ENCODE measurements at places on chromosomes 3 and 15.
A peak's percentile ranks its signal among the peaks of the same experiment; 100 is the strongest.

DNA sequence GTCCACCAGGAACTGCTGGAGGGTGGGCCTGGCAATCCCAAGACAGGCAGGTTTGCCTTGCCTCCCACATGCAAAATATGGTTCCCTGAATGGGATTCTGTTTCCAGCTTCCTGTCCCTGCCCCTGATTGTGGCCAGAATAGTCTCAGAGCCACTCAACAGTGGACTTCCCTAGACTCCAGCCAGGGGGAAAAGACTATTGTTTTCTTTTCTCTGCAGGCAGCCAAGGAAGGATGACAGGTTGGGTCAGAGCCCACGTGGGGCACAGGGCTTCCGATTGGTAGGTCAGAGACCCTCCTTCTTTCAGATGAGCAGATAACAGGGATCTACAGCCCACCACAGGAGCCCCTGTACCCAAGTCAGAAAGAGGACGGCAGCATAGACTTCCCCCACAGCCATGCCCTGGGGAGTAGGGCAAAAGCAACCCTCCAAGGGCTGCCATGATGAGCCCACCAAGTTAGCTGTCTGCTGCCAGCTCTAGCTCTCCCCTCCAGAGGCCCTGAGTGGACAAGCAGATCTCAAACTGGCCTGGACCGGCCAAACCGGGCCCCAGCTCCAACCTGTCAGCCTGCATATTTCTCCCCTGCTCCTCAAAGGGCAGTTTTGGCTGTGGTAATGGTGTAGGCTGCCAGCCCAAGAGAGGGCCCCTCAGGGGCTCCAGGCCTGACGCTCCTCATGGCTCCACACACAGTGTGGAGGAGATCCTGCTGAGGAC is 6.4 kb downstream of the TLR9 start:
- DNase-seq: no peak

GRCh38 chr3:71641674-71642073 is 58.1 kb upstream of the FOXP1 start:
- no peak for DNase-seq

GRCh38 chr3:101151286-101151913 is 158.2 kb upstream of the ABI3BP start:
- DNase-seq: no peak

- no peak for DNase-seq
These were observed 30.7 kb upstream of the RPS17 start for GRCh38 chr15:82570721-82571508.

DNA sequence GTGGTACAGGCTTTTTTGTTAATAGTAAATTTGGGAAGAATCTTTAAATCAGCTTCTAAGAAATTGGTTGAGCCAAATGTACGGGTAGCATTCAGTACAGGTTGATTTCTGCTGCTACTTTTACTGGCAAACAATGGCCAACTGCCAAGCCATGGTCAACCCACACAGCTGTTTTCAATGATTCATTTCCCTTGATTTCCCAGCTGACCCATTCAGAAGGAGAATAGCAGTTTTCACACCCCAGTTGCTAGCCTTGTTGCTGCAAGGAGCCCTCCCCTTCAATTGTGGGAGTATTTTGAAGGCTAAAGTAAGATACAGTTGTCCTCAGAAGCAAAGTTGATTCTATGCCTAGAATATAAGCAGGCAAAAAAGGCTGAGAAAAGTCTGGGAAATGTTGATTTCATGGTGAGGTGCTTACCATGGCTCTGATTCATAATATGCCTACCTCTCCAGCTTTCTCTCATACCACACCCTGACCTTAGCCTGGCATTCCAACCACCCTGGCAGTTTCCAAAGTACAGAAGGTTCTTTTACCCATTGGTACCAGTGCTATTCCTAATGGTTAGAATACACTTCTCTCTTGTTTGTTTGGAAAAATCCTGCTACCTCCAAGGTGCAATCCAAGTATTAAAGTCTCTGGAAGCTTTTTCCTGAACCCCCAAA is 320.3 kb upstream of the TGFBR2 start:
- DNase-seq: peak; percentile 69

- peak; percentile 75 for DNase-seq
These were observed 56.8 kb downstream of the GPR171 start for GRCh38 chr3:151146071-151146730.

DNA sequence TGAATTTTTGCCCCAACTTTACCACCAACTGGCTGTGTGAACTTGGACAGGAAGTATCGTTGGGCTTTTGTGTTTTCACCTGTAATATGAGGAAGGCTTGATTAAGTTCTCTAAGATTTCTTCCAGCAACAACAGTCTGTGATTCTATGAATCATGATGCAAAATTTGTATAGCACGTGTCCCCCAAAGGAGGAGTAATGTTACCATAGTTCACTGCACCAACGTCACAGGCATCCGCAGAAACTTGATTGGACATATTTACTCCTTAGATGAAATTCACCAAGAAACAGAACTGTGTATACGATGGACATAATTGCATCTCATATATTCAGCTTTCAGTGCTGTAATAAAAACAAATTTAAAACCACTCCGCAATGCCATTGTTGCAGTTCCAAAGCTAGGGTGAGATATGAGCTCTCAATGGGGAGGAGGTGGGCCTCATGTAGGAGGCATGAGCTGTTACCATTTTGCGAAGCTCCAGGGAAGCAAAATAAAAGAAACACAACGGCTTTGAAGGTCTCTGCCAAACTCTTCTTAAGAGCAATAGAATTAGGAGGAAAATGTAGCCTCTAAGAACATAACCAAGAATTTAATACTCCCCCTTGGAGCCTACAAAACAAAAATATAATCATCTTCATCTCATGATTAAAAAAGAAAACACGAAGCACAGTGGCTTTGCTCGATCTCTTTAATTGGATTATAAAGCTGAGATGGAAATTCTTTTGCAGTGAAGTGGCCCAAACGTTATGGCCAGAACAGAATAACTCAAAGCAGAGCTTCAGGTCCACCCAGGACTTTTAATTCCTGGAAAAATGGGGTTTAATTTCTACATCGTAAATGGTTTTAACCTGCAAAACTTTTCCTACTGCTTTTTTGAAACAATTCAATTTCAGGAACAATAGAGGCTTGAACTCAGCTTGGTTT is 80.7 kb downstream of the CHST2 start:
- no peak for DNase-seq

- no peak for DNase-seq
These were observed 25.9 kb upstream of the GOLGA8B start for GRCh38 chr15:34609102-34610057.

DNA sequence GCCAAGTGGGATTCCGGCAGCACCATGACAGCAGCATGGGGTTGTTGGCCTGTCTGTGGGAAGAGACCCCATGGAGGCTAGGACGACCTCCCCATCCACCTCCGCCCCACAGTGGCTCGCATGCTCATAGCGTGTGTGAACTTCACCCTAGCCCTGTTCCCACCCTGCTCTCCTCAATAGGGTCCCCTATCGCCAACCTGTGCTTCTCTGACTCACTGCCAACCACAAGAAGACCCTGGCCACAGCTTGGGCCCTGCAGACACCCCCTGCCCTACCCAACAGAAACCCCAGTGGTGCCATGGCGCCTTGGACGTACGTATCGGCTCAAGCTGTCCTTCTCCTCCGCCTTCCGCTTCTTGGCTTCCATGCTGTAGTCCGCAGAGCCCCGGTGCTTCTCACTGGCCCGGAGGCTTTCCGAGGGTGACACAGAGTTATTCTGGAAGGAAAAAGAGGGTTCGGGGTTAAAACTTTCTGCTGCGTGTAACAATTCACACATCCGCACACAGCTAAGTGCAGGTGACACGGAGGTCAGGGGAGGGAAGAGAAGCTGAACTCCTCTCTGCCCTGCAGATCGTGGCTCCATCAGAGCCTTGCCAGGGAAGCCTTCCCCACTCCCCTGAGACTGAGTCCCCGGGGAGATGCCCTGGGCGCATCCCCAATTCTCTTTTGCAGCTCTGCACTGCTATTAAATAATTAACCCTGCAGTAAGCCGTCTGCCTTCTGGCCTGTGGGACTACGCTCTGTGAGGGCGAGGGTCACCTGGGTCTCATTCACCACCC is 37.3 kb downstream of the TLE3 start:
- DNase-seq: no peak

DNA sequence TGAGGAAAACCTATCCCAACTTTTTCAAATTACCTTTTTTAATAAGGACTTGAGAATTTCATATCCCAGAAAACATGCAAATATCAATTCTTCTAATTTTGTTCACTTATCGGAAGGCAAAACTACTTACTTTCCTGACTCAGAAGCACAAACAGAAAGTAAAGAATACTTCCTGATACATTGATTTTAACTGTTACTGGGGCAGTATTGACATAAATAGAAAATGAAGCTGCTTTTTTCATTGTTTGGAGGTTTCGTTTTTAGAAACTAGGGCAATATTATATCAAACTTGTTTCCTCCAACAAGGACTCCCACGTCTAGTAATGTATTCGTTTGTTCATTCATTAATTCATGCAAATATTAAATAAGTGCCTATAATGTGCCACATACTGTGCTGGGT is 19.1 kb downstream of the PAQR9 start:
- DNase-seq: no peak

GRCh38 chr15:37253877-37254276 is 153.5 kb upstream of the MEIS2 start:
- DNase-seq: no peak

DNA sequence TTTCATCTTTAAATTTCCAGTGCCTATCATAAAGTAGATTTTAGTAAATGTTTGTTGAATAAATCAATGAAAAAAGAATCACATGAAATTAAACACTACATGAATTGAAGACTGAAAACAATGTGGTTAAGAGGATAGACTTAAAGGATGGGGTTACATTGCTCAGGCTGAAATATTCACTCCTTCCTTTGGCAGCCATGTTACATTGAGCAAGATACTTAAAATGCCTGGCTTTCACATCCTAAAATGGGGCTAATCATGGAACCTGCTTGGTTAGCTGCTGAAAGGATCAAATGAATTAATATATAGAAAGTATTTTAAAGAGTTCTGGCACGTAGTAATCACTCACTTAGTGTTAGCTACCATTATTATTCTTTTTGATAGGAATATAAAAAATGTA is 196.9 kb upstream of the SLC2A2 start:
- DNase-seq: no peak

GRCh38 chr15:75352186-75353080 is 5.6 kb downstream of the NEIL1 start:
- no peak for DNase-seq

DNA sequence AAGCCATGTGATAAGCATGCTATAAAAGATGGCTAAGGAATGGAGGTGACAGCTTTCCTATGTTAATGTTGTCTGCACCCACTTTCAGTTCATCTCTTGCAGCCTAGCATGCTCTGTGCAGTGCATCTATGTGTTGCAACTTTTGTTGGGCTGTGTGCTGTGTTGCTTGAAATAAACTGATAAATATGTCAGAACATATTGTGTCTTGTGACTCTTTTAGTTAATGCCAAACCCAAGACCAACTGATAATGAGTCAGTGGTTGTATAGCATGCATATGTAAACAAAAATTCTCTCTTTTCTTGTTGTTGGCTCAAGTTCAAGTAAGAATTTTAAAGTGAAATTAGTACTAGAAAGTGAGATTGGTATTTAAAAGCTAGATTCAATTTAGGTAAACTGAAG is 37.0 kb upstream of the SCN10A start:
- no peak for DNase-seq

DNA sequence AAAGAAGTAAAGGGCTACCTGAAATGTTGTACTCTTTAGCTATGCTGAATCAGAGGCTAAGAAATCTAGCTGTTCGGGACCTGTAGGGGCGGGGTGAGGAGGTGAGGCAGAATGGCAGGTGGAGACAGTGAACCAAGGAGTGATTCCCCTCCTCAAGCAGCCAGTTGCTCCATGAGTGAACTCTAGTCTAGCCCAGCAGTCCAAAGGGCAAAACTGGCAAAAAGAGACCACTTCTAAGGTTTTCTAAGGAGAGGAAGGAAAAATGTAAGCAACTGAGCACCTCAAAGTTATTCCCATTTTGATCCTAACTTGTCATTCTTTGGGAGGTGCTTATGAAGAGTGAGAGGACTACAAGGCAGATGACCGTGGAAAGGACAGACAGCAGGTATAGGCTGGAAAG is 19.3 kb upstream of the TOPAZ1 start:
- DNase-seq: no peak

DNA sequence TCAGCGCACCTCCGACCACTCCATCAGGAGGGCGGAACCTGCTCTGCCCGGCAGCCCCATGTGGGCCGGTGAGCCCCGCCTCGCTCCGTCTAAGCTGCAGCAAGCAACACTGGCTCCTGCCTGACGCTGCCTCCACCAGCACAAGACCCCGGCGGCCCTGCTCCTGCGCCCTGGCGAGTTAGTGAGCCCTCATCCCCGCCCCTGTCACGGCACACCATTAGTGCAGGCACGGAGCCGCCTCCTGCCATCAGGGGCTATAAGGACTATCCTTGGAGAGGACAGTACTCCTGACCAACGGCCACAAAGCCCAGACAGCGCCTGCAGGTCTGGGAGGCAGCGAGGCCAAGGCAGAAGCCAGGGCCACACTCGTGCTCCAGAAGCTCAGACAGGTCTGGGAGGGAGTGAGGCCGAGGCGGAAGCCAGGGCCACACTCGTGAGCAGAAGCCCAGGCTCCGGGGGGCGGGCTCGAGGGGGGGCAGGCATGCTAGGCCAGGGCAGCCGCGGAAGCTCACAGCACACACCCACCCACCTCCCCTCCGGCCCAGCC is 39.4 kb downstream of the TNK2 start:
- no peak for DNase-seq

- no peak for DNase-seq
These were observed 346.4 kb downstream of the OCA2 start for GRCh38 chr15:27752691-27753090.

GRCh38 chr3:122014741-122015140 is 7.3 kb downstream of the ILDR1 start:
- DNase-seq: no peak

- DNase-seq: no peak
These were observed 111.5 kb downstream of the GABRG3 start for GRCh38 chr15:27082526-27082925.

GRCh38 chr3:39255503-39256325 is 24.1 kb downstream of the CX3CR1 start:
- DNase-seq: no peak

- no peak for DNase-seq
These were observed 27.3 kb downstream of the ENTPD3 start for GRCh38 chr3:40414270-40414669.

DNA sequence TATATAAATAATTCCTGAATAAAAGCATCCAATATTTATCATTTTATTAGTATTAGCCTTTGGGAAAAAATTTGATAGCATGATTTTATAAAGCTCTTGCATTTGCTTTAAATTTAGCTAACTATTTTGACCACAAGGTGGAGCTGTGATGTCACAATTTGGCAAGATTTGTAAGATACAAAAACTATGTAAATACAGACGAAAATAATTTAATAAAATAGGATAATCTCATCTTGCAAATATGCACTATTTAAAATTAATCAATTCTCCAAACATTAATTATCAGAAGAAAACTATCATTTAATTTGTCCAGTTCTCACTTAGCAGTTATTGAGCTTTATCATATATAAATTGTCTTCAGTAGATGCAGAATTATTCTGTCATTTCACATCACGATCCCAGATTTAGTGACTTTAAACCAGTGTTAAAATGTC is 95.4 kb downstream of the PLOD2 start:
- DNase-seq: peak; percentile 43

DNA sequence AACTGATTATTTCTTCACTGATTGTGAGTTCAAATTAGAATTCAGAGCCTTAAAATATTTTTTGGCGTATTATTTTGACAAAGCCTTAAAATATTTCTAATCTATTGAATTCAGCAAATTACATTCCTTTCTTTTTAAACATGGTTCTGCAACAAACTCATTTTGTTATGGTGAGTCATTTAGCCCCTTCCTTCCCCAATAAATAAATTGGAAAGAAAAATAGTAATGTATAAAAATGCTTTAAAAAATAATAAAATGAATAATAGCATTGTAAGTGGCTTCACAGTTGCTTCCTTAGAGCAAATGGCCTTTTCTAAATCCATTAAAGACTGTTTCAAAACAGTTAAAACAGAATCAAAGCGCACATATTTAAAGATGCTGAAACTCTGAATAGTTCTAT is 12.1 kb downstream of the CSNK1G1 start:
- DNase-seq: no peak

All from Panc1 (cell line).